ENCODE measurements at places on chromosomes 16 and 17.

GRCh38 chr17:79619636-79620206, 8.9 kb upstream of the RBFOX3 start:
- peak; percentile 81 for DNase-seq

- no peak for DNase-seq
Measured at GRCh38 chr17:32697728-32698625, 178.9 kb downstream of the MYO1D start.

DNA sequence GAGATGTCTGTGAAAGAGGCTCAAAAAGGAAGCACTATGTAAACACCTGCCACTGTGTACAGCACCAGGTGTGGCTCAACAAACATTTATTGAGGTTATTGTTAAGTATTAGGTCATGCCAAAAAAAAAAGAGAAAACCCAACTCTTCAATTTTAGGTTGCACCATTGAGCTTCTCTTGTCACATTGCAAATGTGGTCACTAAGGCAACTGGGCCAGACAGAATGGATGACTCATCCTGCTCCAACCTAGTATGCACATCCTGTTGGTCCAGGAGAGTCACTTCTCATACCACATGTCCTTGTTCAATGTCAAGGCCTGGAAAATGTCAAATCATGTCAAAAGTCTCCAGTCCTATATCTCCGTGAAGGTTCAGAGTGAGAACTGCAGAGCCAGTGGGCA, 25.0 kb downstream of the HOXB1 start:
- no peak for DNase-seq

DNA sequence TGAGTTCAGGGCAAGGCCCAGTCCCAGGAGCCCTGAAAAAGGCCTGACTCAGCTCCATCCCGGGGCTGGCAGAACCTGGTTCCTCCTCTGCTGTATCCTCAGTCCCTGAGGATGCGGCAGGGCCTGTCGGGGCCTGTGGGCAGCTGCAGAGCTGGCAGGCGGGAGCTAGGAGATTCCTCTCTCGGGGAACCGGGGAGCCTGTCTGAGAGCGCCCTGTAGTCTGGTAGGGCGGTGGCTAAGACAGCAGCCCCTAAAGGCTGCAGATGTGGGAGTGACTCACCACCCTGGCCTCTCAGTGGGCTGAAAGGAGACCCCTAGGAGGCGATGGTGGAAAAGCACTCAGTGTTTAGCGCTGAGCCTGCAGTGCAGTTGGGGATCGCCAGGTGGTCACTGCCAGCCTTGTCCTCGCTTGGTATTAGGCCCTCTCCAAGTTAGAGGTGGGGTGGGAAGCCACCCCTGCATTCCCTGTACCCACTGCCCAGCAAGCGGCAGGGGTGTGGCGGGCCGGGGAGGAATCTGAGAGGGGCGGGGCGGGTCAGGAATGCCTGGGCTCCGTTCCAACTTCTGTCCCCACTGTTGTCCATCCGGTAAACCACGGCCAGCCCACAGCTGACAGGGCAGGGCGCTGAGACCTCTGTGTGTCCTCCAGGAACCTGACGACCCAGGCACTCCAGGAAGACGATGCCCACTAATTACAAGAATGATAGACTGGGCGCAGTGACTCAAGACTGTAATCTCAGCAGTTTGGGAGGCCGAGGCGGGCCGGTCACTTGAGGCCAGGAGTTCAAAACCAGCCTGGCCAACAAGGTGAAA, 29.5 kb upstream of the CDH1 start:
- no peak for DNase-seq

DNA sequence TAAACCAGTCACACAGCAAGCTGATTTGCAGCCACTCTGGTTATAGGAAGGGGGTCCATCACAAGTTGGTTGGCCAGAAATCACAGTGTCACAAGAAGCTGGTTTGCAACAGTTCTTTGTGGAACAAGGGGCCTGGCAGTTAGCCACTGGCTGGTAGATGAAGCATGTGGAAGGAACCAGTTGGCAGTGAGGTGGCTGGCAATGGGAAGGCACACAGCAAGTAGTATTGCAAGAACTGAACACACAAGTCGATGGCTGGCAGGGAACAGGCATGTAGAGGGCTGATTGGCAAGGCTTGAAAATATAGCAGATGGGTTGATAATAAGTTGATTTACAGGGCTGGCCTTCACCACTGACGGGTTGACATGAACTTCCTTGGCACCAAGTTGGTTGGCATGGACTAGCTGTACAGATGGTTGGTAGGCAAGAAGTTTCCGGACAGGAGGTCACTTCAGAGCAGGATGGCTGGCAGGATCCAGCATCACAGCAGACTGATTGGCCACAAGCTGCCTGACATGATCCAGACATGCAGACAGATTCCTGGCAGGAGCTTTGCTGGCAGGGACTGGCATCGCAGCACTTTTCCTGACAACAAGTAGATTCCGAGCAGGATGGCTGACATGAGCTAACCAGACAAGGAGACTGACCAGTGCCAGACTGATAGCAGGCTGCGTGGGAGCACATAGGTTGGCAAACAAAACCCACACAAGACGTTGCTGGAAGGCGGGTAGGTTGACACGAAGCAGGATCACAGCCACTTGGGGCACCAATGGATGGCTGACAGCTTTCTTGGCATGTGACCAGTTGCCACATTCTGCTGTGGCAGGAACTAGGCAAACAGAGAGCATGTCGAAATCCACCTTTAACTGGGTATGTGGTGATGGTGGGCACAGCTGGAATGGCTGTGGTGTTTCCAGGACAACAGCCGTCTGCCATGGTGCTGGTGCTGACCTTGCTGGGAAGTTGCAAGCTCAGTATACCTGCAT, at the start of gene KRTAP29-1:
TSS of gene KRTAP29-1 (minus strand) at position 936 of the 986 bp plus-strand sequence. CDS start at position 936, 0 bp downstream.
- no peak for DNase-seq

- no peak for DNase-seq
Measured at GRCh38 chr17:44360144-44360533, 3.5 kb downstream of the FAM171A2 start.

DNA sequence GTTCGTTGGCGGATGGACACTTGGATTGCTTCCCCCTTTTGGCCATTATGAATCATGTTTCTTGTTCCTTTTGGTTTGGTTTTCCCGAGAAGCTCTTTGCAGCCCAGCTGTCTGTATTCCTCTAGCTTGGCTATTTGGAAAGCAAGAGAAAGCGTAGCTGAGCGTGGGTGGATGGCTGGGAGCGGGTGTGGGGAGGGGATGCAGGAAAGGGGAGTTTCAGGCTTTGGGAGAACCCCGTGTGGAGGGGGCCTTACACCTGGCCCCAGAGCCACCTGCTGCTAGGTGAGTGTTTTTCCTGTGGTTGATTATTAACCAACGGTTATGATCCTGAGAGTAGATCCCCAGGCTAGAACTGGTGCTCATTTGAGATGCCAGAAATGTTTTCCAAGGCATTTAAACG, 103.7 kb downstream of the RAP1GAP2 start:
- DNase-seq, result no peak

GRCh38 chr17:49687878-49688491, 10.1 kb upstream of the SPOP start:
- no peak for DNase-seq

- DNase-seq, result no peak
Measured at GRCh38 chr16:81500833-81501521, 56.4 kb downstream of the CMIP start.

DNA sequence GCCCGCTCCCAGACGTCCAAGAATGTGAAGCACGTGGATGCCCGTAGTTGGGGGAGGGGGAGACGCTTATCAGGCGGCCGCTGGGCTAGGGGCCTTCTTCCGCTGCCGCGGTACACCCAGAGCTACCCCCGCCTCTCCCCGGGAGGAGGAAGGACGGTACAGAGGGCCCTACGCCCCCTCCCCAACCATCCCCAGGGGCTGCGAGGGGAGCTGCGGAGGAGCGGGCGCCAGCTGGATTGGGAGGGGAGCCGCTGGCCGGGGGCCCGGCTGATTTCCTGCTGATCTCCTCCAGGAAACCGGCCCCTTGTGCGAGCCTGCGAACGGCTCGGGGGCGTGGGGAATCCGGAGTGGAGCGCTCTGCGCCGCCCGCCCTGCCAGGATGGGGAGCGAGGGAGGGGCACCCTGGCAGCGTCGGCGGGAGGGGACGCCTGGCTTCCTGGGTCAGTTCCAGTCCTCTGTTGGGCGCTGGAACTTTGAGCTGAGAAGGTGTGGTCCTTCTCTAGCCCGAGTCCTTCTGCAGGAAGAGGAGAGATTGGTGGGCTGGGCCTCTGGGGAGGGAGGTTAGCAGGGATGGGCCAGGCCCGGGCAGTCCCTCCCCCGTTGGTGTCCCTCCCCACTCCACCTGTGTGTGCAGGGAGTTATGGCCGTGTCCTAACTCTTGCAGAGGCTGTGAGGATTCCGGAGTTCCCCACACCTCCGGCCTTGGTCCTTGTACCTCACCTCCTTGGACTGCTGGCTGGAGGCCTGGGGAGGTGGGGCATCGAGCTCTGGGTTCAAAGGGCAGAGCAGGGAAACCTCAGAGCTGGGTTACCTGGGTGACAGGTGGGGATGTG, 19.2 kb downstream of the GJD3 start:
- DNase-seq, result no peak

DNA sequence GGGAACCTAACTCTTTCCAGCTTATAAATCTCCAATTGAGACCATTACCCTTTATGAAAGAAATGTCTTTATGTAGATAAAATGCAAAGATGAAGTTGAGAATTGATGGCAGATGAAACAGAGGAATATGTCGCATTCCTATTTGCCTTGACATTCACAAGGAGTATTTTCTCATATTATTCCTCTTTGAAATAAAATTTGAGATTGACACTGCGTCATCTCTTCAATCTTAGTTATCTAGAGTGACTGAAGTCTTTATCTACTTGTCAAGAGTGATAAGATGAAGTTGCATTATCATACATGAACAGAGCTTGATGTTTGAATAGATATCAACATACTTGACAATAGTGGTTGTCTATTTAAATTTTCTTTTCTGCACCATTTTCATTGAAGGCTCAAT, 574.4 kb upstream of the SOX9 start:
- no peak for DNase-seq

DNA sequence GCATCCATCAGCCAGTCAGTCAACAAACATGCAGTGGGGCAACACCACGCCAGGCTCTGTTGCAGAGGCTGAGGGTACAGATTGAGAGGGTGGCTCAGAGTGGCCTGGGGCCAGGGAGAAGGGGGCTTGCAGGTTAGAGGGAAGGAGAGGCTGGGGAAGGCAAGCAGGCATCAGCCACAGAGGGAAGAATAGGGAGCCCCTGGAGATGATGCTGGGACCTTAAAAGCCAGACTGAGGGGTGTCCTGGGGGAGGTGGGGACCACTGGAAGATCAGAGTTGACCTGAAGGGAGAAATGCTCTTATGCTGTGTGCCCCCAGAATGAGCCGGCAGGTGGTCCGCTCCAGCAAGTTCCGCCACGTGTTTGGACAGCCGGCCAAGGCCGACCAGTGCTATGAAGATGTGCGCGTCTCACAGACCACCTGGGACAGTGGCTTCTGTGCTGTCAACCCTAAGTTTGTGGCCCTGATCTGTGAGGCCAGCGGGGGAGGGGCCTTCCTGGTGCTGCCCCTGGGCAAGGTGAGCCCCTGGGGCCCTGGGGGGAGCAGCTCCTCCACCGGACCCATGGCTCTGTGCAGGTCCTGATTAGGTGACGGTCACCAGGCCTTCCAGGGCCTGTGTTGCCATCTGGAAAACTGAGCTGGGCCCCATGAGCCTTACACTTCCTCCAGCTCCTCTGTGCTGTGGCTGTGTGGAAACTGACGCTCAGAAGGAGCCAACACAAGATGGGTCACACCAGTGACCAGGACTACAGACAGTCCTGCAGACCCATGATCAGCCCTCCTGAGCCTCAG, 1.7 kb downstream of the CORO1A start:
- no peak for DNase-seq

DNA sequence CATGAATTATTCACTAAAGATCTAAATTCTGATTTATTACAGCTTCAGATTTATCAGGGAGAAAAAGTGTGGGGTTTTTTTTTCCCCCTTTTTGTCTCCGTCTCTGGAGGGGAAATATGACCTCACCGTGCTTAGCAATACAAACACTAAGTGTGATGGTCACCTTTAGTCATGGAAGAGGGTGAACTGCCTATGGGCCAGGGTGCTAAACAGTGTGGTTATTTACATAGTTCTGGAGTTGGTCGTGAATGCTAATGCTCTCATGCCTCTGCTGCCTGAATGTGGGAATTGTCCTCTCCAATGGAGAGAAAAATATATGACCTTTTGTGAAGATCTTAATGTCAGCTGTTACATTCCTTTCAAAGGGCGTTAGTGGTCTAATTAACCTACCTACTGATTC, 44.8 kb upstream of the MSI2 start:
- DNase-seq, result no peak

GRCh38 chr17:77493901-77494663, 353.3 kb downstream of the SEC14L1 start:
- DNase-seq, result no peak

GRCh38 chr16:78607465-78607864, 508.0 kb downstream of the WWOX start:
- DNase-seq, result no peak

GRCh38 chr16:4190086-4190485, 51.8 kb downstream of the SRL start:
- no peak for DNase-seq

GRCh38 chr17:28887871-28888471, 9.6 kb downstream of the FLOT2 start:
- no peak for DNase-seq

GRCh38 chr16:87704754-87705353, 60.9 kb downstream of the KLHDC4 start:
- DNase-seq, result no peak

GRCh38 chr16:4682616-4683254, 10.6 kb upstream of the NUDT16L1 start:
- no peak for DNase-seq

DNA sequence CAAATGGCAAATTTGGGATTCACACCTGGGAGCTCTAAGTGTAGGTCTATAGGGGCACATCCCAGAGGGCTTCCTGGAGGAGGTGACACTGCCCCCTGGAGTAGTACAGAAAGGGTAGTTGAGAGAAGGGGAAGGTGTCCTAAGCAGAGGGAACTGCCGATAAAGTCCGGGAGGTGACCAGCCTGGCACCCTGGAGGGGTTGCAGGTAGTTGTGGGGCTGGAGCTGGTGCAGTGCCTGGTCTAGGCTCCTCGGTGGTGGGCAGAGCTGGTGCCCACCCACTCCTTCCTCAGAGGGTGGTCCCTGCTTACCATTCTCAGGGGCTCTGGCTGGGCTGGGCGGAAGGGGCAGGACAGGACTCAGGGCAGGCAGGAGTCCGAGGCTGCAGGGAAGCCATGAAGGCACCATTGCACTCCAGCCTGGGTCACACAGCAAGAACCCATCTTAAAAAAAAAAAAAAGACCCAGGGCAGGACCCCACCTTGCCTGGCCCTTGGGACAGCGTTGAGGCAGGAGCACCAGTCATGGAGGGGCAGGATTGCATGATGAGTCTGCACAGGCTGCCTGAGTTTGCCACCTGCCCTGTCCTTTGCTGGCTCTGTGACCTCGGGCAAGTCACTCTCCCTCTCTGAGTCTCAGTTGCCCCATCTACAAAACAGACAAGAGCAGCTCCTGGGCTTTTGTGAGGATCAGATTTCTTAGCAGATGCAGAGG, 43.8 kb downstream of the LAT start:
- DNase-seq, result no peak

DNA sequence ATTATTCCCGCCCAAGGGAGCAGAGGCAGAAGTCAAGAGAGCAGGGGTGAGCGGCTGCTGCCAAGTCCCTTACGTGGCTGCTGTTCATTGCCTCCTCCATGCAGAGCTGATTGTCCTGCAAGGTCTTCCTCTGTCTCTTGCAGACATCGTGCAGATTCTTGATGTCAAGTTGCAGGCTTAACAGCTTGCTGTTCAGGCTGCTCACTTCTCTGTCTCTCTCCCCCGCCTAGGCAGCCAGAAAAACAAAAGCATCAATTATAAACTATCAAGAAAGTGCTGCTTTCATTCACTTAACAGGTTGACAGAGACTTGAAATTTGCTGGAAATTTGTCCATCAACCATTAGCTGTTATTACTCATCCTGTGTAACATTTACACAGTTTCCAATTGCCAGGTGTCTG, 7.3 kb downstream of the PMFBP1 start:
- no peak for DNase-seq

- DNase-seq, result no peak
Measured at GRCh38 chr16:71895679-71896365, 491 bp downstream of the IST1 start.
